ENCODE measurements at places on chromosomes 2 and 18.

DNA sequence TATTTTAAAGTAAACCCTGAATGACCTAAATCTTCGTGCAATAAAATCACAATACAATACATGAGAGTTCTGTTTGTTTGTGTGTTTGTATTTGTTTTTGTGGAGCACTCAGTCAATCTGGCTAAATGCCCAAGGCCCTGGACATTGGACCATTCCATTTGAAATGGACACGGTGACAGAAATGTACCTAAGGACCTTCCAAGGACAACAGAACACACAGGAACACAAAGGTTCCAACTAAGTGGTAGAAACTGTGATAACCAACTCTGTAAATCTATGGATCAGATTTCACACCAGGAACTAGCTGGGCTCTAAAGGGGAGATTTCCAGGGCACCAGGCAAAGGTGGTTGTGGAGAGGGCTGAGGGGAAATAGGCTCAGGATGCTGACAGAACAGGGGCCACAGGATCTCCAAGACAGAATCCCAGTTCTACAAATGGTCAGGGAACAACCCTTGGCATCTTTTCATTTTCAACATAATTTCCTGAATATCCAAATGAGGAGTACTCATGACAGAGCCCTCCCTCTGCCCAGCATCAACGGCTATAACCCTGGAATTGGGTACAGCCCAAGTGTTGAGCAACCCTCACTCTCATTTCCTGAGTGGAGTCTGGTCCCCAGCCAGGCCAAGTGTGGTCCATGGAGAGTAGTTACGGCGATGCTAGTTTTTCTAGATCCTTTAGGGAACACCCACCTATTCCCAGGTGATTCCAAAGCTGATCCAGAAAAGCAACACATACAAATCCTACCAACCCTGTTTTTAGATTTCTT, 78.4 kb downstream of the NCKAP5 start:
- DNase-seq, result no peak

GRCh38 chr2:33681364-33681757, 82.3 kb upstream of the FAM98A start:
- no peak for DNase-seq

DNA sequence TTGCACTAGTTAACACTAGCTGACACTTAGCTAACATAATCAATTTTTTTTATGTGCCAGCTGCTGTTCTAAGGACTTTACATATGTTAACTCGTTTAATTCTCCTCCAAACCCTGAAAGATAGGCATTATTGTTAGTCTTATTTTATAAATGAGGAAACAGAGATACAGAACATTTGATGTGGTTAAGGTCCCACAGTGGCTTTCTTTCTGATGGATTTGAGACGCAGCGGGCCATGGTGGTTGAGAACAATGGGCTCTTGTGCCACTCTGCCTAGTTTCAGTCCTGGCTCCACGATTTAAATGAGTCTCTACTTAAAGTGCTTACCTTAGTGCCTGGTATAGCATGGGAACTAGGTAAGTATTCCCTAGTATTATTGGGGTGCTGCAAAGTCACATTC, 201.9 kb upstream of the SPRED2 start:
- no peak for DNase-seq

- DNase-seq, result no peak
These were observed 128.2 kb downstream of the CD226 start for GRCh38 chr18:69819460-69819859.

DNA sequence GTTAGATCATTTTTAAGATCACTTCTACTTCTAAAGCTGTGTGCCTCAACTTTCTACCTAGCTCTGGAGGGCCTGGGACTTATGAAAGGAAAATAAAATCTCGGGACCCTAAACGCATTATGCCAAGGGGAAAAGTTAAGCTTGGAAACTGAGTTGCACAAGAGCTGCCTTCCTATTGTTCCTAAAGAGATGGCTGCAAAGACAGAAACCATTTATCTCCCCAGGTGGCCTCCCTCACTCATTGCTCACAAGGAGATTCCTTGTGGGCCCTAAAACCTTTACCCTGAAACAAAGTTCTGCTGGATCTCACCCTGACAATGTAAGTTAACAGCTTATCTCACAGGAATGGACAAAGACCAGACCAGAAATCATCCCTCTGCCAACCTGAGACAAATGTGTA, 26.8 kb downstream of the TUBB6 start:
- DNase-seq, result no peak

- no peak for DNase-seq
These were observed 72.7 kb upstream of the MAP3K20 start for GRCh38 chr2:173002751-173003541.

GRCh38 chr2:130819608-130820278, 17.0 kb upstream of the ARHGEF4 start:
- no peak for DNase-seq

- DNase-seq, result no peak
These were observed 142.2 kb upstream of the CAPN13 start for GRCh38 chr2:30949435-30949834.

DNA sequence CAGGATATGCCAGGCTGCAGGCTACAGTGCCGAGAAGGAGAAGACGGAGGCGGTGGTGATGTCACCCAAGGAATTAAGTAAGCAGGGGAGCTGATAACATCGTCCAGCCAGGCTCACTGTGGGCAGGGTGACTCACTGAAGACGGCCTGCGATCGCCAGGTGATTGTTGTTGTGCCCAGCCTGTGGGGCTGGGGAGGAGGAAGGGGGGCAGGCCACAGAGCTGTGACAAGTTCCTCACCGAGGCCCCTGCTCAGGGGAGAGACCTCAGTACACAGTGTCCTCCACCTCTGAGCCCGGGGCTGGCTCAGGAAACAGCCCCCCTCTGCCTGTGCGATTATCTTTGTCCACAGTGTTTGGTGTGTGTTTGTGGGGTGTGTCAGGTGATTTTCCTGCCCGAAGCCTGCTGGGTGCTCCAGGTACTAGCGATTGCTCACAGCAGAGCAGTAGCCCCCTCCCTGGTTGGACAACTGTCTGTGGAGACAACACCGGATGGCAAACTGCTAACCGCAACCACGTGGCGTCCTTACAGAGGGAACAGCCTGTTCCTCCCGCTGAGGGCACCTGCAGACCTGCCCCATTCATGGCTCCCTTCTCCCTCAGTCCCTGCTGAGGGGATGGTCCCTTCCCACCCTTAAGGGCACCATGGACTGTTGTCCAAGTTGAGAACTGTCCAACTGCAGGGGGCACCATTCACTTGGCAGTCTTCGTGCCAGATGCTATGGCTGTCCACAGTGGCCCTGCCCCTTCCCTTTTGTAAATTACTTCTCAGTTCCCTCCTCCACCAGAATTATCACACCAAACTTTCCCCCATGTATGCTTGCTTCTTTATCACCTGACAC, 95.1 kb downstream of the ZFP36L2 start:
- peak; percentile 67 for DNase-seq

- DNase-seq, result no peak
These were observed 6.8 kb upstream of the CHMP3 start for GRCh38 chr2:86570059-86570458.

- DNase-seq, result no peak
These were observed 57.9 kb downstream of the ARHGEF33 start for GRCh38 chr2:38947241-38948239.

DNA sequence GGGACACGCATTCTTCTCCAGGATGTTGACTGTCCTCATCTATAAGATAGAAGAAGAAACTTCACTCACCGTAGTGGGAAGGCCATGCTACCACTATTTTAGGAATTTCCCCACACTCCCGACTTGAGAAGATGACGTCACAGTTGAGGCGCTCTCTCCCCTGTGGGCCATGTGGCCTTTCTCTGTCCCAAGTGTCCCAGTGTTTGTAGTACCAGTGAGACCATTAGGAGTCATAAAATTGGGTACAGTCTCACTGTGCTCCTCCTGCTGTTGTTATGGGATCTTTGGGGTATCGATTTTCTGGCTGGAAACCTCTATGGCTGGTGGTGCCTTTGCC, 7.2 kb upstream of the SNTG2 start:
- DNase-seq, result no peak

- no peak for DNase-seq
These were observed 419 bp upstream of the GPR55 start for GRCh38 chr2:230925443-230925878.

GRCh38 chr18:32629981-32630700, 142.7 kb downstream of the KLHL14 start:
- no peak for DNase-seq

GRCh38 chr2:101361121-101361520, 26.2 kb downstream of the CREG2 start:
- no peak for DNase-seq

- no peak for DNase-seq
These were observed 32.1 kb upstream of the MAPK4 start for GRCh38 chr18:50527636-50528307.

DNA sequence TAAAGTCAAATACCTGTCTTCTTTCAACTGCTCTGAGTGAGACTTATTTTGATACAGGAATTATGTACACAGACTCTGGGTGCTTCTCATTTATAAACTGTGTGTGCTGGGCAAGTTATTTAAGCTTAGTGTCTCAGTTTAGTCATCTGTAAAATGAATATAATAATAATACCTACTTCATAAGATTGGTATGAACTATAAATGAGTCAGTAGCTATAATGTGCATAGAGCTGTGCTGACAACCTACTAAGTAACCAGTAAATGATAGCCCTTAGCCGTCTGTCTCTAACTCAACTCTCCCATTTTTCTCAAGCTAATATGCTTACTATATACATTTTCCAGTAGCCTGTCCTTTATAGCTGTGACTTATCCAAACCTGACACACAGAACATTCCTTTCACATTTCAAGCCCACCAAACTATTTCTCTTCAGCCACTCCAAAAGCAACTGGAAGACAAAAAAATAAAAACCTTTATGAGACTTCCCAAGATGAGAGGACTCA, 319.8 kb downstream of the ETAA1 start:
- no peak for DNase-seq

- DNase-seq, result no peak
These were observed 80.5 kb upstream of the UPP2 start for GRCh38 chr2:158021226-158021625.

DNA sequence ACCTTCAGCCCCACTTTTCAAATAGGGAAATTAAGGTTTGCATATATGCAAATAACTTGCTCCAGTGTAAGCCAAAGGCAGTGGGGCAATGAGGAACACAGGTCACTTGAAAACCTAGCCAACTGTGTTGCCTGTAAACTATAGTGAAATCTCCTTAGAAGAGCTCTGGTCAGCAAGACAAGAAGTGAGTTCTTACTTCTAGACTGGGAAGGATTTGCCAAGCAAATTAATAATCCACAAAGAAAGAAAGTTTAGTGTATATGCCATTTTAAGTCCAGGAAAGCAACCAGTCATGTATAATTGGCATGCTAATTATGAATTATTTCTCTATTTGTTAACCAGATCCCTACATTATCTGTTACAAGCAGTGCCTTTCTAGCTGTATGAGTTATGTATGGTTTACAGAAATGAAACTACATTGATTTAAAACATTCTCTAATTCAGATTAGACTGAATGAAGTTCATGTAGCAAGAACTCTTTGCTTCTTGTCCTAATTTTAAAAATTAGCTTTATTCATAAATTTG, 129.9 kb downstream of the MTX2 start:
- DNase-seq, result no peak

- no peak for DNase-seq
These were observed 288.5 kb upstream of the SLC39A10 start for GRCh38 chr2:195368249-195369217.

DNA sequence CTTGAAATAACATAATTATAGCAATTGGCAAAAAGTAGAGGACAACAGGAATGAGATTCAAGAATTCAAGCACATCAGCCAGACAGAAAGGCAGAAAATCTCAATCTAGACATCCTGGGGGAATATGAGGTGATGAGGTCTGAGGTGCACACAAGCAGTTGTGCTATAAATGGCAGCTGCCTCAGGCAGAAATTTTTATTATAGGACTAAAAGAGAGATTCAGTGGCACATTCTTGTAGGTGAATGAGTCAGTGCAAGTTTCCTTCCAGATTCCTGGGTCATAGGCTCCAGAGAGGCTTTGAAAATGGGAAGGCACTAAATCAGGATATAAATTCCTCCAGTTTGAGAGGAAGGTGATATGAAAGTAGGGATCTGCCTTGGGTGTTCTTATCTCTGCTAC, 127.2 kb upstream of the THSD7B start:
- DNase-seq, result no peak

- no peak for DNase-seq
These were observed 86.0 kb downstream of the CTIF start for GRCh38 chr18:48624856-48625255.

DNA sequence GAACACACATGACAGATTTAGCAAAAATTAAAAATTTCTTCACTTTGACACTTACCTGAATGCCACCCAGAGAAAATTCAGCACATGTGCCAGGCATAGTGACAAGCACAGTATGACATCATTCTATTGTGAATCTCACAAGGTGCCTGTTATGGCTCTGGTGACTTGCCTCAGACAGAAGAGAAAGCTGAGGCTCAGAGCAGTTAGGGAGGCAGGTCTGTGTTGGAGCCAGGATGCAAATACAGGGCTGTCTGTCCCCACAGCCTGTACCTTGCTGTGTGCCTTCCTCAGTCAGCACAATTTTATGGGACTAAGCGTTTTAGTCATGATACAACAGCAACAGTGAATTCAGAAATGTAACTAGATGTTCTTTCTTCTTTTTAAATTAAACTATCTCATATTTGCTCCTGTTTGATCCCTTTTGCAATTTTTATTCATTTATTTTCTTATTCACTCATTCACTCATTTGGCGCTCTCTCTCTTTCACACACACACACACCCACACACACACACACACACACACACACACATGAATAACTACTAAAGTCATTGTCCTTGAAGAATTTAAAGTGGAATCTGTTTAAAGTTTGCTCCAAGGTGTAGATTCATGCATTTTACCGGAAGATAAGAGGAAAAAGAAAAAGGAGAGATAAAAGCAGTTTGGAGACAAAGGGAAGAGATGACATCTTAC, 37.9 kb upstream of the CTAGE1 start:
- DNase-seq, result no peak

DNA sequence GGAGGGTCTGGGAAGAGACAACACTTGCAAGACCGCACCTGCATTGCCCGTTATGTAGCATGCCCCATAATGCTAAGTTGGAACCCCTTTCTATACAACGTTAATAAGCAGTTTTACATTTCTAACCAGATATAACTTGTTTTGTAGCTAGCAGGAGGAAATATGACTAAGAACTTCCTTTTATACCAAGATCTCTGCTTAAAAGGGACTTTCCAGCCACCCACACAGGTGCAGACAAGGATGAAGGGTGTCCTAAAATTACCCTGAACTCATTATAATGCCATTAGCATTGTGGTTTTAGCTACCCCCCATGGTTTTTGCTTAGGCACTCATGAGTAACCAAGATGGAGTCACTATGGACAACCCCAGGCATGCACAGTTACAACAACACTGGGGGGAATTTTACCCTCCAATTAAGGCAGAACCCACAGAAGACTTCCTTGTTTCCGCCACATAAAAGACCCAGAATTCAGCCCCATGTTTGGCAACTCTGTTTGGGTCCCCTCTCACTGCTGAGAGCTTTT, 362.8 kb downstream of the CBLN2 start:
- DNase-seq, result no peak

DNA sequence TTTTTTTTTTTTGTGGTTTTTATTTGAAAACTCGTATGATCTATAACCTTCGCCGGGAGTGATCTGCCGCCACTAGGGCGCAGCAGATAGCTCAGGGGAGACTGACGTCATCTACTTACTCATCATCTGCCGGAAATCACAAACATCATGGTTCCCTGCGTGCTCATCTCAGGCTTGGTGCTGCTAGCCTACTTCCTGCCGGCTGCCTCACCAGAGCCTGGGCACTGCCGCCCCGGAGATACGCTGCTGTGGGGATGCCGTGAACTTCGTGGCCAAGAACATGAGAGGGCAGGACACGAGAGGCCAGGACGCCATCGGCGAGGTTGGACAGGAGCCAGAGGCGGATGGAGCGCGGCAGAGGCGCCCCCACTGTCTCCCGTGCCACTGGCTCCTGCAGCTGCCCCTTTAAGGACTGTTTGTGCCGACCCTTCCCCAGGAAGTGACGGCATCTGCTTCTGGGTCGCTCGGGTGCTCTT, 68.8 kb downstream of the DOK6 start:
- no peak for DNase-seq

All from stimulated activated CD8-positive, alpha-beta memory T cell treated with anti-CD3 and anti-CD28 coated beads, Interleukin-2, amount 100 ng/mL, for 1 hour (primary cell).